ENCODE measurements at places on chromosomes 16 and 17.

DNA sequence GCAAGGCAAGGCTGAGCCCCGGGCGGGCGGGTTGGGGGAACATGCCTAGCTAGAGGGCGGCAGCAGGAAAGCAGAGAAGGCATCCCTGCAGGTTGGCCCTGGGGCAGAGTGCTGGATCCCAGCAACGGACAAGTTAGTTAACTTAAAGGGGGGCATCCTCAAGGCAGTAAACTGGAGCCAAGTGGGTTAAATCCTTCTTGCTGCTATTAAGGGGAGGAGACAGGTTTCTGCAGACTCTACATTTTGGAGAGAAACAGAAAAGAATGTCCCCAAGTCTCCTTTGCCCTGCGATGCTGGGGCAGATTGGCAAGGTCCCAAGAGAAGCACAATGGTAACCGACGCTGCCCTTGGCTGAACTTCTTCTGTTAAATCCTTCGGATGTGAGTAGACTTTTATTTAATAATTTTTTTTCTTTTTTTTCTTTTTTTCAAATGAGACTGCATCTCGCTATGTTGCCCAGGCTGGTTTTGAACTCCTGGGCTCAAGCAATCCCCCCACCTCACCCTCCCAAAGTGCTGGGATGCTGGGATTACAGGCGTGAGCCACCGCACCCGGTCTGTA is 14.0 kb downstream of the ATP5PD start:
- DNase-seq = no peak

DNA sequence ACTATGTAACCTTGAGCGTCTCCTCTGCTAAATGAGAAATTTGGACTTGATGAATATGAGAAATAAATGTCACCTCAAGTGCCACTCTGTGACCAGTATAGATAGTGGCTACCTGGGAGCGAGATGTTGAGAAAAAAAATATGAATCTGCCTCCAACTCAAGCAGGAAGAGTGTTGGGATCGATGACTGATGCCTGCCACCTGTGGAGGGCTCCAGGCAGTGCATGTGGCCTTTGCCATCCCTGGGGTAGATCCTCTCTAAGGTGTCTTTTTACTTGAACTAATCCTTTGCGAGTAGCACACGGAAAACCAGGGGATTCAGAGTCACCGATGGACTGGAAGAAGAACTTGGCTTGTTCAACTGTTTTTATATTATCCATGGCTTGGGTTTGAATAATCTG is 9.4 kb downstream of the CCDC182 start:
- no peak for DNase-seq

- DNase-seq = no peak
These were observed 3.2 kb downstream of the MAP1LC3B start for GRCh38 chr16:87395181-87395842.

DNA sequence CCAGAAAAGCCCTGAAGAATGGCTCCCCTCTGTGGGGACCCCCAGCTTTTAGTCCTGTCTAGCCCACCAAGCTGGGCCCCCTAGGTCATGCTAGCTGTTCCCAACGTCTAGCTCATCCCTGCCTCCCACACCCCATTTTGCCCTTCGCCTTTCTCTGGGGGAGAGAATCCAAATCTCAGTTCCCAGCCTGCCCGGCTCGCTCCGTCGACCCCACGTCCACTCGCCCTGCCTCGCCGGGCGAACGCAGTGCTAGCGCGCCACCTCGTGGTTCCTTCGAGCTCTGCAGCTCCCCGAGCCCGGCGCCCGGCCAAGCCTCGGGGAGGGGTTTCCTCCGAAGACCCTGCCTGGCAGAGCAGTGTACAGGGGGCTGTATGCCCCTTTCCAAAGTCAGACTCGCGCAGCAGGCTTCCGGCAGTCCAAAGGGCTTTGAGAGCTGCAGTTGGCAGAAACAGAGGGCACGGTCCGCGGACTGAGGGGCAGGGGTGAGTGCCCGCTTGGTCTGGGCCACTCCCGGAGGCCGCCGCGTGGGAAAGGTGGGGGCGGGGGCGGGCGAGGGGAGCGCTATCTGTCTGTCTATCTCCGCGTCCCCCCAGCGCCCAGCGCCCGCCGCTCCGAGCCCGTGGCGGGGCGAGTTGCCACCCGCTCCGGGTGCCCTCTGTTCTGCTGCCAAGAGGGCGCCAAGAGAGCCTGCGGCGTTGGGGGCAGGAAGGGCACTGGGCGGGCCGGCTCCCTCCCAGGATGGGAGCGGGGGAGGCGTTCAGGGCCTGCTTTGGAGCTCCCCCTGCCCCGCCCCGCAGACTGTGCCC is 1.7 kb upstream of the DLX3 start:
- peak; percentile 51 for DNase-seq

DNA sequence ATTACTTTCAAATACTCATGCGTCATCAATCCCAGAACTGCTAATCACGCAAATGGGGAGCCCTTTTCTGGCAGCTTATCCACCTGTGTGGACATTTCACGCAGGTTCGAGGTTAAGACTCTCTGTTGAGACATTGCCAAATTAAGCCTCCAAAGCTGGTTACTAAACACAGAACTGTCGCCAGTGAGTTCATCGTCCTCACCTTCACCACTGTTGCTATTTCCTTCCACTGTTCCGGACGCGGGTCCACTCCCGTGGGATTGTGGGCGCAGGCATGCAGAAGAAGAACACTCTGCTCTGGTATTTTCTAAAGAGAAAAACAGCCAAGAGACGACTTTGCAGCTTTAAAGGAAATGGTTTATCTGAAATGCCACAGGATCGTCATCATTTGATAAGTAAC is 16.1 kb downstream of the GOT2 start:
- no peak for DNase-seq

DNA sequence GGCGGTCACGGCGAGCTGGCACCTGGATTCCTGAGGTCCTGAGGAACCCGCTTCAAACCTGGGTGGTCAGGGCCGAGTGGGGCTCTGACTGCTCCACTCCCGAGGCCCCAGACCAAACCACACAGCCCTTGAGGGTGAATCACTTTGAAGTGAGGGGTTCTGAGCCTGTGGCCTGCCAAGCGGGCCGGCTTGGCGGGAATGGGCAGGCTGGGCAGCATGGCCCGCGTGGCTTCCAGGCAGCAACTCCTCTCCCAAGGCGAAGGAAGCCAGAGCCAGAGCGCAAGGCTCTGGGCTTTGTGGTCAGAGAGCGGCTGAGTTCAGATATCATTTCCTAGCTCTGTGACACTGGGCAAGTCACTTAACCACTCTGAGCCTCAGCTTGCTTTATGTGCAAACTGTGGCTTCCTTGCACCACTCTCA is 42.7 kb downstream of the CMIP start:
- no peak for DNase-seq

DNA sequence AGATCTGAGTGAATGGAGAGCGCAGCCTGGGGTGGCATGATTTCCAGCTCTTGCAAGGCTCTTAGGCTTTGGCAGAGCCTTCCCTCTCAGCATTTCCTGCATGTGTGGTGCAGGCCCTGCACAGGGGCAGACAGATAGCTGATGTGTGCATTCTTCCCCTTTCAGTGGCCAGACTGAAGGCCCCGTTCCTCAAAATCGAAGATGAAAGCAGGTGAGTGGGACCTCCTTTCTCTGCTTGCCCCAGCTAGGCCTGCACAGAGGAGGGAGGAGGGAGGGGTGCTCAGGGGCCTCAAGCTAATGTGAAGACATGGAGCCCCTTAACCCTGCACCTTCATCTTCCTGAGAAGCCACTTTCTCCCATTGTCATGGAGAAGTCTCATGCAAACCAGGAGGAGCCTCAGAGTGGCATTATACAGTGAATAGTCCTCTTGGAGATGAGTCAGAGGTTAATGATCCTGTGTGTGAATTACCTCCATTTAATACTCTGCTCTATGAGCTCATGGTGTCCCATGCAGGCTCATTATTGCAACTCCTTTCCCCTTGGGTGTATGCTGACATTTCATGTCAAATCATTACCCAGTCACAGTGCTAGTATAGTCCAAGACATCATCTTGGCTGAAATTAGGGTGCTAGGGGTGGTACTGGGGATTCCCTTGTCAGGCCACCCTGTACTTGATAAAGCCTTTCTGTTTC is 20.4 kb upstream of the ADAM11 start:
- no peak for DNase-seq

DNA sequence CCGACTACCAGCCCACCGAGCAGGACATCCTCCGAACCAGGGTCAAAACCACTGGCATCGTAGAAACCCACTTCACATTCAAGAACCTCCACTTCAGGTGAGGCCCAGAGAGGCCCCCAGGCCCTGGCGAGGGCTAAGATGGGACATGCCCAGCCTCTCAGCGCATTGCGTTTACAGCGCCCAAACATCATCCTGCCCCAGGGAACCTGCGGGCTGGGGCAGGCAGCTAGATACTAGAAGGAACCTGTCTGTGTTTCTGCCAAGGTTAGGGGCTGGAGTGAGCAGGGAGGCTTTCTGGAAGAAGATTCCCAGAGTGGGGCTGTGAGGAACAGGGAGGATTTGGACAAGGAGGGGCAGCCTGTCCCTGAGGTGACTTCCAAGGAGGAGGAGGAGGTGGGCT is 90.6 kb downstream of the AMFR start:
- no peak for DNase-seq

GRCh38 chr16:81634380-81635062 is 144.6 kb upstream of the PLCG2 start:
- no peak for DNase-seq

DNA sequence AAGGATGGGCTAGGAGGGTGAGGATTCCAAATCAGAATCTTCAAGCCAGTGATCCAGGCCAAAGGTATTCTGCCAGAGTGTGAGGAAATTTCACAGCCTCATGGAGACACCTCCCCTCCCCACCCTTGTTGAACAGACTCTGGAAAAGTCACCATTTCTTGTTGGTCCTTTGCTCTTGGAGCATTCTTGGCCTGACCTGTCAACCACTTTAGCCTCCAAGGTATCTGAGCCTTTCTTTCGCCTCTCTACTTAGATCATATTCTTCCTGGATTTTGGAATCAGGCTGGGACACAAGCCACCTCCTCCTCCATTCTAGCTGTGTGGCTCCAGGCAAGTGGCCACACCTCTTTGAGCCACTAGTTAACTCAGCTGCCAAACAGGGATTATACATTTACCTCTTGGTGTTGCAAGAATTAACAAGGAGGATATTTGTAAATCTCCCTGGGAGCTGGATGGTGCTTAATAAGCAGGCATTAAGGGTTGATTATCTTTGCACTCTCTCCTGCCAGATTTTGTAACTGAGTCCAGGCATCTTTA is 193.5 kb downstream of the WWOX start:
- no peak for DNase-seq

GRCh38 chr17:79619636-79620206 is 8.9 kb upstream of the RBFOX3 start:
- DNase-seq = no peak

All from stimulated activated CD8-positive, alpha-beta memory T cell treated with anti-CD3 and anti-CD28 coated beads, Interleukin-12 subunit alpha, Interleukin-12 subunit beta, amount 100 ng/mL, for 1 hour (primary cell).